GM23248 (cell line): ENCODE measurements at places on chromosomes 2 and 18.

DNA sequence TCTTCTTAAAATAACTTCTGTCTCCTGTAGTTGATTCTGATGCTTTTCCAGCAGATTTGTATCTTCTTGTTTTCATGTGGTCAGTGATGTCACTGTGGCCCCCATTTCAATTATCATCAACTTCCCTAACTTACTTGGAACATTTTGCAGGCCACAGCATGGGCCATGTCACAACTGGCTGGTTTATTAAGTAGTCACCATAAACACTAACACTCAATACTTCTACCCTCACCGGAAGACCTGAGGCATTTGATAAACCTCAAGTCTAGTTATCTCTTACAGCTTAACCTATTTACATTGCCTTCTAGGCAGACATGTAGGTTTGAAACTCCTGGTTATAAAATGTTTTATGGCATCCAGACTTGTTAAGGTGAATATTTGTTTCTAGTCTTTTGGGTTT, 37.4 kb upstream of the PROKR1 start:
- DNase-seq: no peak
- H3K27me3 ChIP-seq: no peaks in the 10 kb centered on the region
- no peaks in the 10 kb centered on the region for H3K4me1 ChIP-seq

- no peaks in the 10 kb centered on the region for H3K36me3 ChIP-seq
- H3K4me3 ChIP-seq: no peak overlapping the region
Observed at GRCh38 chr2:223542501-223542900, 59.7 kb downstream of the SCG2 start.

- 0 out of 2 replicates have a peak, but pooled peaks cover 9% of the 10 kb centered on the region for H3K27me3 ChIP-seq
- H3K4me3 ChIP-seq: no peak overlapping the region
- H3K36me3 ChIP-seq: no peaks in the 10 kb centered on the region
- DNase-seq: no peak
Observed at GRCh38 chr2:120511536-120511935, 165.6 kb downstream of the INHBB start.

GRCh38 chr2:162016080-162016479, 57.9 kb downstream of the DPP4 start:
- no peak overlapping the region for H3K4me3 ChIP-seq
- no peaks in the 10 kb centered on the region for H3K27me3 ChIP-seq
- H3K27ac ChIP-seq: no peak overlapping the region
- H3K4me1 ChIP-seq: no peaks in the 10 kb centered on the region

DNA sequence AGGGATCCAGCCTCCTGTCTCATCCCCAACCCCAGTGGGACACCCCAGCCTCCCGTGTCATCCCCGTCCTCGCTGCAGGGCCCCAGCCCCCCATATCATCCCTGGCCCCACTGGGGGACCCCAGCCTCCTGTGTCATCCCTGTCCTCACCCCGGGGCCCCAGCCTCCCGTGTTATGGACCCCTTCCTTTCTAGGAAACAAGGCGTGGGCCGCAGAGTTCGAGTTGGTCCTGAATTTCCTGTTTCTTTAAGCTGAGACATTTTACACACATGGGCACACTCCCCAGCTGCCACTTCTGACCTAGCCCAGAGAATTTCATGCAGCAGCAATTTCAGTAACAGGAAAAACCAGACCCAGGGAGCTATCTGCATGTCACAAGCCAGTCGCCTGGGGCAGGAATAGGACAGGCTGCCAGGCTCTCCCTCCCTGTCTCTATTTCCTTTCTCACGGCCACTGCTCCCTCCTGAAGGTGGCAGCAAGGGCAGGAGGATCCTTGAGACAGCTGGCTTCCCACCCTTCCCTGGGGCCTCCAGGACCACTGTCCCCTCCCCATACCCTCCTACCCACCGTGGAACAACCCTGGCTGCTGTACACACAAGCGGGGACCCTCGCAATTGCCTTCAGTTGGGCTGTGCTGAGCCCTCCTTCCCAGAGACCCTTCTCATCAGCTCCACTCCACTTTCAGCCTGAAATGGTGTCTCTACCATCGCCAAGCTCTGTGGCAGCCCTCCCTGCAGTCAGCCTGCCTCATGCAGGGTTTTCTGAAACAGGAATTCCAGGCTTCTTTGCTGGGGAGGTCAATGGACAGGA, 141.9 kb upstream of the ID2 start:
- H3K27ac ChIP-seq: no peak overlapping the region
- H3K36me3 ChIP-seq: no peaks in the 10 kb centered on the region
- peaks cover 41% of the 10 kb centered on the region for H3K4me1 ChIP-seq
- no peaks in the 10 kb centered on the region for H3K27me3 ChIP-seq
- no peak overlapping the region for H3K4me3 ChIP-seq
- DNase-seq: no peak

GRCh38 chr2:69138793-69139459, 125.9 kb downstream of the ANTXR1 start:
- H3K4me1 ChIP-seq: peaks cover 59% of the 10 kb centered on the region
- DNase-seq: peak; percentile 92
- H3K36me3 ChIP-seq: peaks cover 6% of the 10 kb centered on the region; the same call in 1 of the 2 replicates

DNA sequence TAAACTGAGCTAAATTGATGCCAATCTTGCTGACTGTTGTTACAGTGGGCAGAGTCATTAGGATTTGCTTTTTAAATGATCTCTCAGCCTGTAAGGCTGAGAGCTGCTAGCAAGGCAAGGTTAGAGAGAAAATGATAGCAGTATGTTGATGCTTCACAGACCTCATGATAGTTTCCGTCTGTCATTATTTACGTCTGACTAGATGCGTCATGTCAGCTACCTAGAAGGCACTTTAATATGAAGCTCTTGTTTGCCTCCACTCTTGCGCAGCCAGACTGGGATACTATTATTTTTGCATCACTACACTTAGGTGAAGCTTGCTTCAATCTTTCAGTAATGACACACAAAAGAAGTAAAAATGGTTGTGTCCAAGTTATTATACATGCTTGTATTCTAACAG, 313.8 kb downstream of the LNPK start:
- no peak for DNase-seq
- no peak overlapping the region for H3K4me3 ChIP-seq
- H3K4me1 ChIP-seq: peaks cover 6% of the 10 kb centered on the region; the same call in 1 of the 2 replicates
- H3K27me3 ChIP-seq: peaks cover 26% of the 10 kb centered on the region; the same call in 1 of the 2 replicates
- H3K36me3 ChIP-seq: no peaks in the 10 kb centered on the region

DNA sequence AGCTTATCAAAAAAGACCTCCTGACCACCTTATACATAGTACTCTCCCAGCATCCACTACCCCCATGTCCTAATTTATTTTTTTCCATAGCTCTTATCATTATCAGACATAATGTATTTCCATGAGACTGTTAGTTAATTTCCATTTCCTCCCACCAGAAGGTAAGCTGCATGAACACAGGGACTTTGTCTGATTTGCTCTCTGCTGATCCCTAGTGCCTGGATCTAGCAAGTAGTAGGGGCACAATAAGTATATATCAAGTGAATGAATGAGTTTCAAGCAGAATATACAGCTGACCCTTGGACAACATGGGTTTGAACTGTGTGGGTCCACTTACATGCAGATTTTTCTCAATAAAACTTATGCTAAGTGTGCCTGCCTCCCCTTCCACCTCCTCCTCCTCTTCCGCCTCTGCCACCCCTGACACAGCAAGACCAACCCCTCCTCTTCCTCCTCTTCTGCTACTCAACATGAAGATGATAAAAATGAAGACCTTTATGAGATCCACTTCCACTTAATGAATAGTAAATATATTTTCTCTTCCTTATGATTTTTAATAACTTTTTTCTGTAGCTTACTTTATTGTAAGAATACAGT, 53.8 kb downstream of the CTAGE1 start:
- DNase-seq: no peak
- no peak overlapping the region for H3K27ac ChIP-seq
- H3K4me3 ChIP-seq: no peak overlapping the region
- no peaks in the 10 kb centered on the region for H3K36me3 ChIP-seq

- no peaks in the 10 kb centered on the region for H3K27me3 ChIP-seq
- H3K27ac ChIP-seq: peak overlapping the region; percentile 72
- peak; percentile 78 for DNase-seq
- H3K4me3 ChIP-seq: peak overlapping the region; percentile 47
- H3K4me1 ChIP-seq: peaks cover 67% of the 10 kb centered on the region
Observed at GRCh38 chr2:172251231-172251630, 148.5 kb upstream of the DLX2 start.

DNA sequence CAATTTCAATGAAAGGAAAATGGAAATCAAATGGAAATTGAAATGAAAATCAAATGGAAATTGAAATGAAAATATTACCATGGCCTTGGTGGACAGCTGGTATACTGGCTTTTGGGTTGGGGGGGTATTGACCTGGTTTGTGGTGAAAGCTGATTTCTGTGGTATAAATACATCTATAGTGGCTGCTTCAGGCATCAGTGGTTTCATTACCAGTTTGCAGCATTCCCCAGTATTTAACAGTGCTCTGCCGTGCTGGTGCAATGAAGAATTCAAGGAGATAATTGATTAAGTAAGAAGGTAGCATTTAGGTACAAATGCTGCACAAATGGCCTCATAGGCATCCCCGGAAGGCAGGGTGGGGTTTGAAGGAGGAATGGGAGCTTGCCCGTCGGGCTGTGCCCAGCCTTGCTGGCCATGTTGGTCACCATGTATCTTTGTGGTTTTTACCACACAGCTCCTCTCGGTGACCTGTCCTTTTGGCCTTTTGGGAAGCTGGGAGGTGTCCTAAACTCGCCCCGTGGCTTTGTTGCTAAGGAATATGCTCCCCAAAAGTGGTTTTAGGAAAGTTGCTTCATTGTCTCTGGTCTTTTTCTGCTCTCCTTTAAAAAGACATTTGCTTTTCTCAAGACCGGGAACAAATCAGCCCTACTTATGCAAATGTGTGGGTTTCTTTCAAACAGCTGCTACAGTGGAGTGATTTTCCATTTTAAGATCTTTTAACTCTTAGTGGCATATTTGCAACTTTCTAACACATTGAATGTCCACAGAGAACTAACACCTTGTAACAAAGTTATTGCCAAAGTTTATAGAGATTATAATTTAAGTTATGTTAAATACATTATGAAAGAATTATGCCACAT, 28.6 kb downstream of the SNTG2 start:
- H3K4me1 ChIP-seq: no peaks in the 10 kb centered on the region
- H3K27ac ChIP-seq: no peak overlapping the region
- H3K27me3 ChIP-seq: no peaks in the 10 kb centered on the region
- DNase-seq: no peak
- no peaks in the 10 kb centered on the region for H3K36me3 ChIP-seq

GRCh38 chr18:902229-902628, 2.4 kb upstream of the ADCYAP1 start:
- H3K4me1 ChIP-seq: no peaks in the 10 kb centered on the region
- DNase-seq: peak; percentile 31
- no peak overlapping the region for H3K27ac ChIP-seq

DNA sequence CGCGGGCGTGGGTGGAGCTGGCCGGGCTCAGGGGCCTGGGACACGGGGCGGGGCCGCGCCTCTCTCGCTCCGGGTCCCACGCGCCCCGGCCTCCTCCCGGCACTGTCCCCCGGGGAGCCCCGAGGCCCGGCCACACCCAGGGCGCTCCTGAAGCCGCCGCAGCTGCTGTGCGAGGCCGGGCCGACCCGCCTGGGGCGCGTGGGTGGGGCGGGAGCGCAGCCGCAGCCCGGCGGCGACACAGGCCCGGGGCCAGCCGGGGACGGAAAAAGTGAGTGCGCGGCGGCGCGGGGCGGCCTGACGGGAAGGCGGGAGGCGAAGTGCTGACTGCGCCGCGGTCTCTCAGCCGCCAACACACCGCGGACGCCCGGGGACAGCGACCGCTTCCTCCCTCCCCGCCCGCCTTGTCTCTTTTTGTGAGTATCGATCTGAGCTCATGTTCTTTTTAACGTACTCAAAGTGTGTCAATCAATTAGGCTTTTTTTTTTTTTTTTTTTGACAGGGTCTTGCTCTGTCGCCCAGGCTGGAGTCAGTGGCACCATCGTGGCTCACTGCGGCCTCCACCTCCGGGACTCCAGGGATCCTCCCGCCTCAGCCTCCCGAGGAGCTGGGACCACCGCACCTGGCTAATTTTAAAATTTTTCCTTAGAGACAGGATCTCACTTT, 14.5 kb downstream of the PDCD1 start:
- peaks cover 21% of the 10 kb centered on the region for H3K27me3 ChIP-seq
- DNase-seq: peak; percentile 86
- no peaks in the 10 kb centered on the region for H3K36me3 ChIP-seq

DNA sequence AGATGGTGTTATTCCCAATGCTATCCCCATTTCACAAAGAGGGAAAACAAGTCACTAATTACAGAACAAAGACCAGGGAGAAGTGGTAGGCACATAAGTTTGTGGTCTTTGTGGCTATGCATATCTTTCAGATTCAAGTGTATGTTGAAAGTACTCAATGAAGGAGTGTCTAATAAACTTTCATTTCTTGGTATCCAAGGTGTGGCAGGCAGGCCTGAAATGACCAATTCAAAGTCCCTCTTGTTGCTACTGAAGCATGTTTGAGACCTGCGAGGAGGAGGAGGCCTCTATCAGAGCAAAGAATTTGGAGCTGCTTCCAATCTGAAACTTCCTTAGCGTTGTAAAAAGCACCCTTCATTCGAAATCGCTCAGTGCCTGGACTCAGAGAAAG, 60.9 kb upstream of the KLF7 start:
- H3K36me3 ChIP-seq: no peaks in the 10 kb centered on the region
- no peak overlapping the region for H3K27ac ChIP-seq
- no peaks in the 10 kb centered on the region for H3K27me3 ChIP-seq

DNA sequence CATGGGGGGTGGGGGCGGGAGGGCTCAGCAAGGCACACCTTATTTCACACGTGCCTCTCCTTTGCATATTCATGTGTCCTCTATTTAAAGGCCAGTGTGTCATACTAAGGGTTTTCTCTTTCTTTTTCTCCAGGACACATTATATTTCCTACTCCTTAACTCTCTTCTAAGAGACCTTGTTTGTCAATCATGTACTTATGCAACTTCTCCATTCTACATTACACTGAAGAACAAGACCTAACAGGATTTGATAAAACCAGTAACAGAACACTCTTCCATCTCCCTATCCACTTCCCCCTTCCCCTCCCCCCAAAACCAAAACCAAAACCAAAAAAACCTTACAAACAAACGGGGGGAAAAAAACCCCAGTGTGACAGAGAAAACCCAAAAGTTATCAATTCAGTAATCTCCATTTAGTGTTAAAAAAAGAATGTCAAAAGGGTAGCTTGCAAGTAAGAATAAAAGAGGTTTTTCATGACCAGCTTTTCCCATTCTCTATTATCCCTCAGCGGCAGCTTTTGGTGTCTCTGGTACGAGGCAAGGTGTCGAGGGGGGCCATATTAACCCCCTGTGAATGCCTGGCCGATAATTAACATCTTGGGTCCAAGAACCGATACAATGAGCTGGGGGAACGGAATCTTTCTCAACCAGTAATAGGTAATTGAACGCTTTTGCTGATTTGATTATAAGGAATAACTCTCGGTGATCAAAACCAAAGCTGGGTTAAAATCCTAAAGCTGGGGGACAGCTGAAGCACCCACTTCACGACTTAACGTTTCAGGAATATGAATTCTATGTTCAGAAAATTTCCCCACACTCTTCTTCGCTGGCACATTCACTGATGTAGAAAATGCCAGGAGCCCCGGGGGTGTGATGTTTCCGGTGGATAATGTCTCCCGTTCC, 191.0 kb upstream of the TCF4 start:
- H3K4me3 ChIP-seq: peak overlapping the region; percentile 75
- H3K27me3 ChIP-seq: no peaks in the 10 kb centered on the region
- H3K27ac ChIP-seq: no peak overlapping the region
- H3K36me3 ChIP-seq: no peaks in the 10 kb centered on the region
- H3K4me1 ChIP-seq: no peaks in the 10 kb centered on the region
